ENCODE measurements at places on chromosomes 4 and X. TPM values are rescaled to one million over a fixed set of nuclear protein-coding genes. Genes with fewer than 3 reads are reported as not detected.

DNA sequence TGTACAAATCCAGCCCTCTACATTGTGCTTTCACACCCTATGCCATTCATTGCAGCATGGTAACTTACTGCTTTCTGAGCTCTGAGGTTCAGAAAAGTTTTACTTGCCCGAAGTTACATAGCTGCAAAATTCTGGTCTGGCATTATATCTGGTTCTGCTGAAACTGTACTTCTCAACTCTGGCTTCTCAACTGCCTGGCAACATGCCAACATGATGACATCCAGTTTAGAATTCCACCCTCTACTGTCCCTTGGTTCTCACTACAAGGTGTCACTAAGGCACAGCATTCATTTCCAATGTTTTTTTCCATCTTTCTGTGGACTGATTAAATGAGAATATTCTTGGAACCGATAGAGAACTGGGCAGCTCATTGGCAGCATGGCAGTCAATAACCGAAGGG, 242.9 kb upstream of the PRPS2 start:
- no peak overlapping the region for H3K4me3 ChIP-seq
- DNase-seq, result no peak
- no peak overlapping the region for H3K27ac ChIP-seq
- H3K36me3 ChIP-seq, result no peaks in the 10 kb centered on the region
- H3K27me3 ChIP-seq, result no peaks in the 10 kb centered on the region
- no peaks in the 10 kb centered on the region for H3K4me1 ChIP-seq

DNA sequence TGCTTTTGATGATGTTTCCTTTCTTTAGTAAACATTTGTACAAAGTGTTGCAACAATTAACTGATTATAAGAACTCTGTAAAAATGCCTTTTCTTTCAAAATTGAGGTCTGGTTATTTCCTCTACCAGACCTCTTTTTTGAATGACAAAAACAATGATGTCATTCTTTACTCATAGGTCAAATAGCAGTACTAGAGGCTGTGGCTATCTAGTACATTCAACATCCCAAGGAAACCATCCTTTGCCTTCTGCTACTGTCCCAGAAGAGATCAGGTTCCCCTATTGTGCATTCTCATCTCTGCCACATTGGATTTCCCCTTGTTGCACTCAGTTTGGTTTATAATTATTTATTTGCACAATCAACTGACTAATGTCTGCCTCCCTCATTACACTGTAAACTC, 19.1 kb upstream of the MAD2L1 start:
- H3K4me3 ChIP-seq, result no peak overlapping the region
- H3K27ac ChIP-seq, result no peak overlapping the region
- no peak for DNase-seq
- no peaks in the 10 kb centered on the region for H3K4me1 ChIP-seq
- H3K36me3 ChIP-seq, result no peaks in the 10 kb centered on the region
- H3K27me3 ChIP-seq, result no peaks in the 10 kb centered on the region

- peaks cover 4% of the 10 kb centered on the region for H3K4me1 ChIP-seq
- no peak overlapping the region for H3K4me3 ChIP-seq
- DNase-seq, result no peak
- no peak overlapping the region for H3K27ac ChIP-seq
- no peaks in the 10 kb centered on the region for H3K36me3 ChIP-seq
Measured at GRCh38 chr4:45668128-45668527, 455.7 kb downstream of the GABRG1 start.

DNA sequence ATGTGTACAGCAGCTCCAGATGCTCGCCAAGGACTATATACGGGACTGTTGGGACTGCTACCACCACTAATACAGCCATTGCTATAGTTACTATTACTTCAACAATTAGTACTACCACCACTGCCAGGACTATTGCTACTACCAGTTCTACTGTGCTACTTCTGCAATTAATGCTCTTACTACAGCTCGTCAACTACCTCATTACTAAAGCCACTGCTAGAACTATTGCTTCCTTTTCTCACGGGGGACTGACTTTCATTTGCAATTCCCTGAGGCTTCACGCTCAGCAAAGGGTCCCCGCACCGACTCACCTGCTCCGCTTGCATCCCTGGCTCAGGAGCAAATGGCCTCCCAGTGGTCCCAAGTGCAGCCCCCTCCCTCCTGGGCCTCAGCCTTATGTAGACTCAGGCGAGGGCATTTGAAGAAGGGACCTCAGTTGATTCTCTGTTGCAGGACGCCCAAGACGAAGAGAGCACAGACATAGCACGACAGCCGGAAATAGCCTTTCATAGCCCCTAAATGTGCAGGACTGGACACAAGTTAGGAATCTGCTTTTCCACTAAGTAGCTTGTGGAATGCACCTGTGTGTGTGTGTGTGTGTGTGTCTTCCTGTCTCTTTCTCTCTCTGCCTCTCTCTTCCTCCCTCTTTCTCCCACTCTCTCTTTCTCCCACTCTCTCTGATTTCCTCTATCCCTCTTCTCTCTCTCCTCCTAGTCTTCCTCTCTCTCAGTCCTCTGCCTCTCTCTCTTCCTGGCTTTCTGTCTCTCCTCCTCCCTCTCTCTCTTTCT, 294.8 kb downstream of the ASMT start:
- no peak for DNase-seq
- H3K27me3 ChIP-seq, result no peaks in the 10 kb centered on the region
- H3K4me1 ChIP-seq, result no peaks in the 10 kb centered on the region

GRCh38 chrX:75655627-75656026, 129.4 kb downstream of the MAGEE2 start:
- no peaks in the 10 kb centered on the region for H3K4me1 ChIP-seq
- H3K27ac ChIP-seq, result no peak overlapping the region
- no peak overlapping the region for H3K4me3 ChIP-seq
- DNase-seq, result no peak
- H3K36me3 ChIP-seq, result no peaks in the 10 kb centered on the region

DNA sequence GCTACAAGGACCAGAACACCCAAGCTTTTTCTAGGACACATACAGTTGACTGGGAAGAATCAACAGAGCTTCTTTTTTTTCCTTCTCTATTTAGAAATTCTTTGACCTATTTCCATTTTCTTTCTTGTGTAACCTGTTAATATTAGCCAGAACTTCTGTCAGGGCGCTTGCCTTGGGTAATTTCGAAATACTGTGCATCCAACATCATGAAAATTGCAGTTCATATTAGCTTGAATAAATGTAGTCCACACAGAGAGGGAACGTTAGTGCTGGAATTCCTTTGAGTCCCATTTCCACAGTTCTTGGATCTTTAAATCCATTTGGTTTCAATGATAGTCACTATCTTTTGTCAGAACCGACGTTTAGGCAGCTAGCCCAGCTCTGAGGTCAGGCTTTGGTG, 141.8 kb downstream of the MXRA5 start:
- H3K4me1 ChIP-seq, result no peaks in the 10 kb centered on the region
- H3K4me3 ChIP-seq, result no peak overlapping the region
- H3K27ac ChIP-seq, result no peak overlapping the region
- no peaks in the 10 kb centered on the region for H3K27me3 ChIP-seq
- DNase-seq, result no peak
- H3K36me3 ChIP-seq, result no peaks in the 10 kb centered on the region

DNA sequence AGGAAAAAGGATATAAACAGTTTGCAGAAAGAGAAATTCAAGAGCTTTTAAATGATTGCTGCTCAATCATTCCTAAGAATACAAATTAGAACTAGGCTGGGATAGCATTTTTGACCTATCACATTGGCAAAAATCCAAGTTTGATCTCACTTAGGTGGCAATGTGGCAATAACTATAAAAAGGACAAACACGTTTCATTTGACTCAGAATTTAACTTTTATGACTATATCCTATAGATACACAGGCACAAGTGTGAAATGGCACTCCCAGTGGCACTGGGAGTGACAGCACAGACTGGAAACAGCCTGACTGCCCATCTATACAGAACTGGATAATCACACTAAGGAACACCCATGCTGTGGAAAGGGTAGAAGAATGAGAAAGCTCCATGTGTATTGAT, 11.1 kb downstream of the CENPU start:
- no peaks in the 10 kb centered on the region for H3K27me3 ChIP-seq
- H3K27ac ChIP-seq, result peak overlapping the region; percentile 24
- no peaks in the 10 kb centered on the region for H3K4me1 ChIP-seq
- H3K4me3 ChIP-seq, result no peak overlapping the region
- DNase-seq, result peak; percentile 48

DNA sequence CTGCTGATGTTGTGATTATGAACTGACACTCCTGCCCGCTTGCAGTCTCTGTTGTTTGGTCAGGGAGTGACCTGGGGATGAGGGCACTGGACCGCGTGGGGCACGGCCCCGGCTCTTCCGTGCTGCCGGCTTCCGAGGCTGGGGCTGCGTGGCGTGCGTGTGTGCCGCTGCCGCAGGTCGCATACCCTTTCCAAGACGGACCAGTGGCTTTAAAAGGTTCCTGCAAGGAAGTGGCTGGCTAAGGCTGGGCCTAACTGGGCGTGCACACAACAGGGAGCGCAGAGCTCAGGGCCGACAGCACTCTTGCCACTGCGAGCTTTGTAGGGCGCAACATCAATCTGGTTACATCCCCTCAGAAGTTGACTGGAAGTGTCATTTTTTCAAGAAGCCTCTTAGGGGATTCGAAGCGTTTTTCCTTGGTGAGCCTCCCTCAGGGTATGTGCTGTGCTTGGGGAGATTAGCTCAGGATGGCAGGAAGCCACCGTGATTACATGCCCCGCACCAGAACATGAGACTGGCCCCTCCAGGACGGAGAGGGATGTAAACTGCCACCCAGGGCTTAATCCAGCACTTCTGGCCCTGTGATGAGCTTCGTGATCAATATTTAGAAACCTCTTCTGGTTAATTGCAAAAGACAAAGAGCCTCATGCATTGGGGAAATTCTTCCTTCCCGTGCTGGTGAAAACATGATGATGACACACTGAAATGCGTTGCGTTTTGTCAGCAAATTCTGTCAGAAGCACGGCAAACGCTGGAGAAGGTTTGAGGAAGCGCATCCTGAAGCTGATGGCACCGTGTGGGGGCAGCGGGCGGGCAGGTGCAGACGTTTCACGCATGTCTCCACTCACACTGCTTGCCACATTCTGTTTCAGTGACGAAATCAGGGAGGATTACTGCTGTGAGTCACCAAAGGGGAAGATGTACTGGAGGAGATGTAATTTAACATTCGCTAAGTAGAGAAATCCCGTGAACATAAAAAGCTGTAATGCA, 11.1 kb downstream of the MAEA start:
- DNase-seq, result peak; percentile 54
- peak overlapping the region; percentile 27 for H3K27ac ChIP-seq
- H3K4me3 ChIP-seq, result no peak overlapping the region
- no peaks in the 10 kb centered on the region for H3K27me3 ChIP-seq
- peaks cover 12% of the 10 kb centered on the region for H3K4me1 ChIP-seq

- no peak overlapping the region for H3K27ac ChIP-seq
- H3K4me3 ChIP-seq, result no peak overlapping the region
- DNase-seq, result peak; percentile 40
- no peaks in the 10 kb centered on the region for H3K36me3 ChIP-seq
- no peaks in the 10 kb centered on the region for H3K27me3 ChIP-seq
- no peaks in the 10 kb centered on the region for H3K4me1 ChIP-seq
Measured at GRCh38 chrX:150155436-150156035, 207.6 kb upstream of the MAMLD1 start.

- DNase-seq, result no peak
- no peaks in the 10 kb centered on the region for H3K4me1 ChIP-seq
- H3K4me3 ChIP-seq, result no peak overlapping the region
- H3K36me3 ChIP-seq, result no peaks in the 10 kb centered on the region
- H3K27me3 ChIP-seq, result no peaks in the 10 kb centered on the region
Measured at GRCh38 chrX:37666516-37666915, 19.1 kb upstream of the XK start.

- H3K4me3 ChIP-seq, result no peak overlapping the region
- H3K27me3 ChIP-seq, result no peaks in the 10 kb centered on the region
- no peaks in the 10 kb centered on the region for H3K4me1 ChIP-seq
- no peak for DNase-seq
- no peak overlapping the region for H3K27ac ChIP-seq
- H3K36me3 ChIP-seq, result no peaks in the 10 kb centered on the region
Measured at GRCh38 chr4:105989485-105990242, 94.4 kb downstream of the NPNT start.

DNA sequence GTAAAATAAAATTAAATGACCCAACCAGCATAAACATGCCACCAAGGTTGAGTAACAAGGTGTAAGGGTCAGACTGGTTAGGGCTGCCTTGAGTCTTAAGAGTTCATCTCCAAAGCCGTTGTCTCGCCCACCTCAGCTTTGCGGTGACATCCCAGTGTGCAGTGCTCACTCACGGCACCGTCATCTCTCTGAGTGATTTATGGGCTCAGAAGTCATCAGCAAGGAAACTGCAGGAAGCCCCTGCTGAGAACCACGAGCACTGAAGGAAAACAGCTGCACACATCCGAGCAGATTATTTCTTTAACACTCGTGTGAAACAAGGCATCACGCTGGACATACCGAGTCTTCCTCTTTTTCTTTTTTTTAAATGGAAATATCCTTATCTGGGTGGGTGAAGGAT, 411.1 kb downstream of the TRIML1 start:
- no peak overlapping the region for H3K27ac ChIP-seq
- H3K36me3 ChIP-seq, result no peaks in the 10 kb centered on the region
- no peak overlapping the region for H3K4me3 ChIP-seq
- H3K4me1 ChIP-seq, result no peaks in the 10 kb centered on the region

DNA sequence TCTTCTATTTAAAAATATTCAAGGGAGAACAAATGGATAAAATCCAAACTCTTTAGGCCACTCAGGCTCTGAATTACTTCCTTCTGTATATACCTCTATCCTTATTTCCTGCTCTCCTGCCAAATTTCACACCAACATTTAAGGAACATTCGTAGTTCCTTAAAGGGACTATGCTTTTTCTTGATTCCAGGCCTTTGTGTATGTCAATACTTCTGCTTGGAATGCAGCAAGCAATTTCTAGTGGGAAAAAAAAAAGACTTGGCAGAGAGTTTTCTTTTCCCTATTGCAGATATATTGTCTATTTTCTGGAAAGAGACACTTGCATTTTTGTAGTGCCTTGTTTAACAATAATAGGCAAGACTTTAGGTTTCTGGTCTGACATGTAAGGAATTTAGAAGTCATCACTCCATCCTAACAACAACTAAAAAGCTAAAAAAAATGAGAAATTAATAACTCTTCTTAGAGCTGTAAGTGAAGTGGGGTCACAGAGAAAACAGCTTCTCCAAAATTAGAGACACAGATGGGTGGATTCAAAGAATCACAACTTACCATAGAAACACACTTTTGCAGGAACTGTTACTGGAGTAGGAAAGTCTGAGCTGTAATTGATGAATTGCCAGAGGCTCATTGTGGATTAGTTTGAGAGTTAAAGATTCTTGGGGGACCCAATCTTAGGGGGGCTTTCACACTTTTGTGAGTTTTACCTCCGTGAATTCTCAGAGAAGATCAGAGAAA, 2.1 kb upstream of the ADH5 start:
- H3K4me1 ChIP-seq, result peaks cover 24% of the 10 kb centered on the region
- H3K27me3 ChIP-seq, result no peaks in the 10 kb centered on the region
- DNase-seq, result no peak
- H3K36me3 ChIP-seq, result no peaks in the 10 kb centered on the region

GRCh38 chr4:183588169-183588675, 70.8 kb downstream of the RWDD4 start:
- H3K4me3 ChIP-seq, result no peak overlapping the region
- H3K36me3 ChIP-seq, result no peaks in the 10 kb centered on the region
- no peaks in the 10 kb centered on the region for H3K4me1 ChIP-seq
- no peaks in the 10 kb centered on the region for H3K27me3 ChIP-seq
- DNase-seq, result no peak
- no peak overlapping the region for H3K27ac ChIP-seq

The CT45A2 gene
- not detected for total RNA-seq

The CDS1 gene
- 31.8 TPM for total RNA-seq

The SLC25A31 gene
- not detected for total RNA-seq

The DUX4 gene
- not detected for total RNA-seq

The HSPA4L gene
- total RNA-seq, result 3.8 TPM

The CCSER1 gene
- 54.6 TPM for total RNA-seq

The TACR3 gene
- total RNA-seq, result not detected

The CACNA1F gene
- total RNA-seq, result 0.32 TPM
